ENCODE measurements at places on chromosomes 3 and 15.

- no peak for DNase-seq
Observed at GRCh38 chr3:126799099-126799498, 95.1 kb downstream of the CHCHD6 start.

GRCh38 chr3:134079111-134079547, 49.4 kb upstream of the SLCO2A1 start:
- no peak for DNase-seq

DNA sequence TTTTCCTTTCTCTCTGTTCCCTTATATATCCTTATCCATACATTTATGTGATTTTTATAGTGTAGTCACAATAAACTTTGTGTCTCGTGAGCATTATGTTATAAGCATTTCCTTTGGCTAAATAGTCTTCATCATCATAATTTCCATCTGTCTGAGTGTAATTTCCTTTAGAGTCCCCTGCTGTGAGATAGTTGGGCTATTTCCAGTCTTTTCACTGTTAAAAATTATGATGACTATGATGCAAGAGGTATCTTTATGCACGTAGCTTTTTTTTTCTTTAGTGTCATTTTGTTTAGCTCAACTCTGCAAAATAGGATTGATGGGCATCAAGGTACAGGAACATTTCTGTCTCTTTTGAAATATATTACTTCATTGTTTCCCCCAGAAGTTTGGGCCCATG, 26.9 kb upstream of the CA12 start:
- no peak for DNase-seq

DNA sequence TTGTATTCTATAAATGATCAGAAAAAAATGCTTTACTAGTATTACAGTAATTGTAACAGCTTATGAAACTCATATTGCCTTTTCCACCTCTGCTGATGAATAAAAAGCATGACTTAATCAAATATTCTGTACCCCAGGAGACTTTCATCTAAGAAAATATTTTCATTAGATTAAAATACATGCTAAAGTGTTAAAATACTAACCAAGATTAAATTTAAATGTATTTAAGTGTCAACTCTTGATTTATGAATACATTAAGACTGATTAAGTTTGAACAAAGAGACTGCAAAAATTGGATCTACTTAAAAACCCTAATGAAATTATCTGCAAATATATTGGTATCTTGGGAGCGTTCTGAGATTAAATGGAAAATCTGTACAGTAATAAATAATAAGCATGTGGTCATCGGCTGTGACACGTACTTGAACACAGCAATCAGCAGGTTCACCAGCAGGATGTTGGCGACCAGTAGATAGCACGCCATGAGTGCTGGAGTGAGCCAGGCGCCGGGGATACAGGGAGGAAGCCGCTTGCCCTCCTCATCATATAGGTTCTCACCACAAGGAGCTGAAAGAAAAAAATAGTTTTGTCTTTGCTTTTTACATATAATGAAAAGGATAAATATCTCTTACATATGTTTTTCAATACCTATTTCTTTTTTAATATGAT, 36.6 kb upstream of the MTMR10 start:
- DNase-seq = no peak

DNA sequence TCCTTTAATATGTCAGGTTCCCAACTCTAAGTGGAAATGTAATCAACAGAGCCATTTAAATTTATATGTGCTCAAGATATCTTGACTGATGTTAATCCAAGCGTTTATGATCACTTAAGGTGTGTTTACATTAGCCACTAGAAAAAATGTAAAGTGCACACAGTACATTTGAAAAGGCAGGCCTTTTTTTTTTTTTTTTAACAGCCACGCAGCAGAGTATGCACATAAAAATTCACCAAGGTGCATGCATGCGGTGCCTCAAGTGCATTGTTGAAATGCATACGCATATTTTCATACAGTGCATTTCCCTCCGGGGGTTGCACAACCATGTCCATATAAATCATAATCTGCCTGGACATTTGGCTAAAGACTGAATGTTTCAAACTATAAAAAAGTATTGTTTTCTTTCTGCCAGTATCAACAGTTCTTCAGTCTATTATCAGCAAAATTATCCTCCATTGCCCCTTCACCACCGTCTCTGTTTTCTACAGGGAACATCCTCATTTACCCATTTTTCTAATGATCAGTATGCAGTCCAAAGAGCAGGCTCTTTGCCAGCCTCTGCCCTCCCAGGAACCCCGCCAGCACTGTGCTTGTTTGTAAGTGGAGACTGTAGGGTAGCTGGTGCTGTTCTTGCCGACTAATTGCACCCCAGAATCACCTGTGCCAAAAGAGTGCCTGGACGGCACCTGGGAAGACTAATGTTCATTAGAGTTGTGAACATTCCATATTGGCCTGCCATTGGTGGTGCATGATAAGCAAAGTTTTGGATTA, 611.2 kb upstream of the CFAP20DC start:
- DNase-seq = no peak

- DNase-seq = no peak
Observed at GRCh38 chr15:64650552-64650951, 124.8 kb downstream of the RBPMS2 start.

- DNase-seq = no peak
Observed at GRCh38 chr3:183460081-183461055, 31.9 kb upstream of the MCF2L2 start.

DNA sequence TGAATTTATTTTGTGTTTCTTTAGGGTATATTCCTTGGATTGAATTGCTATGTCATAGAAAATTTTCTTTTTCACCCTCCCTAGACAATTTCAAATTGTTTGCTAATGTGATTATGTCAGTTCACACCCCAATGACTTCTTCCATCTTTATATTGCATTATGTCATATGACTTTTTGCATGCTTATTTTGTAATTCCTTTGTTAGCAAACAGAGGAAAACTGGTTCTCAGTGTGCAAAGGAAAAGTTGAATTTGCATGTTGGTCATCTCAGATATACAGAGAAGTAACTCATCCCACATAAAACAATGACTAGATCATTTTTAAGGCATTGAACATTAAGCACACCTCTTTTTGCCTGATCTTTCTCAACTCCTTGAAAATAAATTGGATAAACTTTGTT, 3.3 kb upstream of the RNF13 start:
- DNase-seq = no peak

- DNase-seq = no peak
Observed at GRCh38 chr3:17079933-17080332, 195.2 kb downstream of the PLCL2 start.

- DNase-seq = no peak
Observed at GRCh38 chr3:70621451-70621850, 309.0 kb upstream of the MDFIC2 start.

DNA sequence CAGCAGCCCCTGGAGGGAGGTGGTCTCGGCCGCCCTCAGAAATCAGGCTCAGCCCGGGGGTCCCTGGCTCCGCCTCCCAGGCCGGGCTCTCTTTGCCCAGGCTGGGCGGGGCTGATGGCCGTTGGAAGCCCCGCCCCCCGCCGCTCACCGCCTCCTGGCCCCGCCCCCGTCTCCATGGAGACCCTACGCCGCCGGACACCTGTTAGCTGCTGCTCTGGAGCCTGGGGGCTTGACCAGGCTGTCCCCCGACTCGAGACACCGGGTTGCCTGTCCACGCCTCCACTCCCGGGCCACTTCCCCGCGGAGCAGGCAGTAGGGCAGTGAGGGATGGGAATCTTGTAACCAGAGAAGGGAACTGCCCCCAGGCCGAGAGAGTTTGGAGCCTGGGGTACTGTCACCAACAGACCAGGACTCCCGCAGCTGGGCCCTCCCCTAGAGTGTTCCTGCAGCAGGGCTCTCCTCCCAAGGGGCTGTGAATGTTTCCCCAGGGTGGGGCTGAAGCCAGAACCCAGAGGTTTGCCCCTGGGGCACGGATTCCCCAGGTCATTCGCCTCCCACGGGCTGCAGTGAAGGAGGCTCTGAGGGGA, 27.8 kb upstream of the RPL32 start:
- no peak for DNase-seq

- DNase-seq = no peak
Observed at GRCh38 chr3:4149296-4149695, 153.9 kb upstream of the SETMAR start.

DNA sequence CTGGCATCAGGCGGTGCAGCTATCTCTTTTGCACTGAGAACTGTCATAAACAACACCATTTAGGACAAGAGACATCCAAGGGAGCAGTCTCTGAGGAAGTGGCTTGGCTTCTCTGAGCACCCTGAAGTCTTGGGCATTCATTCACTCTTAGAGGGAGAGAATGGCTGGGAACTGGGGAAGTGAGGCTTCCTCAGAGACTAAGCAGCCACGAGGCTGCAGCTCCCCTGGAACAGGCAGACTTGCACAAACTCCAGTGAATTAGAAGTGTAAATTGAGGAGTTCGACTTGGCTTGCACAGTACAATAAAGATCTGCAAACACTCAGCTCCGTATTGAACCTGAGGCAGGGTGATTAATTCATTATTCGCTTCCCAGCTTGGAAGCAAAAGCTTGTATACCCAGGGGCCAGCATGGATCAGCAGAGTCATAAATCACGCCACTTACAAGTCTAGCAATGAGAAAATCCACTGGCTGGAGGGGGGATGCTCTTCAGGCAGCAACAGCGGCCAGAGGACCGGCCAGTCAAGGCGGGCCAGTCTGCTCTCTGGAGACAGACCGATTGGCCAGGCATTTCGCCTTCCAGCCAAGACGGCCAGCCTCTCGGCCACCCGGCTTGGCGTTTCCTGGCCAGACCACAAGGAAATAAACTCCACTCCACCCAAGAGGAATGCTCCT, 118.8 kb upstream of the ADPGK start:
- DNase-seq = no peak

- DNase-seq = peak; percentile 92
Observed at GRCh38 chr3:108221911-108222852, at the start of gene IFT57. TSS of gene IFT57 (minus strand) at chr3:108222424. CDS start at chr3:108222322, 102 bp downstream.

DNA sequence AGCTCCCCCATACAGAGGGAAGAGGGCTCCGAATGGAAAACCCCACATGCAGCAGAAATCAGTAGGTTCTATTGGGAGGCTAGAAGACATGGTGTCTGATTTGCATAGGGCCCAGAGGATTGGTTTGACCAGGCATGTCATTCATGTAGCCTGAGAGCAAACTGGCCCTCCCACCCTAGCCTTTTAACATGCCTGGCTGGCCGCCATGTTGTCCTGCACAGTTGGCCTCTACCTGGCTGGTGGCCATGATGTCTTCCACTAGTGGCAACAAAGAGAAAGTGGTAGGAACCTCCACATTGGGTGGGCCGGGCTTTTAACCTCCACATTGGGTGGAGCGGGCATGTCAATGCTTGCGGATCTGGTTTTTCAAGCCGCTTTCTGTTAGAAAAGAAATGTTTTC, 312.1 kb downstream of the TAFA4 start:
- no peak for DNase-seq

- no peak for DNase-seq
Observed at GRCh38 chr3:134887536-134887935, 92.5 kb downstream of the EPHB1 start.

DNA sequence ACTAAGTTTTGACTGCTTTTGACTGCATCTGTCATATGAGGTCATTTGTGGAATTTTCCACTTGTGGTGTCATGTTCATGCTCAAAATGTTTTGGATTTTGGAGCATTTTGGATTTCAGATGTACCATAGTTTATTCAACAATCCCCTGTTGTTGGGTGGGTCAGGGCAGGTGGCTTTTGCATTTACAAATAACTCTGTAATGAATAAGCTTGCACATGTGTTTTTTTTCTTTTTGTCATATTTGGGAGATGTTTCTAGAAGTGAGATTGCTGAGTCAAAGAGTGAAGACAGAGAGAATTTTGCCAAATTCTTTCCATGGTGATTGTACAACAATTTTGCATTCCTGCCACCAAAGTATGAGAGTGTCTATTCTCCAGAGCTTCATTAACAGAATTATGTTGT, 62.4 kb upstream of the ADPGK start:
- no peak for DNase-seq

- DNase-seq = no peak
Observed at GRCh38 chr3:157066335-157067098, 93.4 kb downstream of the CCNL1 start.

DNA sequence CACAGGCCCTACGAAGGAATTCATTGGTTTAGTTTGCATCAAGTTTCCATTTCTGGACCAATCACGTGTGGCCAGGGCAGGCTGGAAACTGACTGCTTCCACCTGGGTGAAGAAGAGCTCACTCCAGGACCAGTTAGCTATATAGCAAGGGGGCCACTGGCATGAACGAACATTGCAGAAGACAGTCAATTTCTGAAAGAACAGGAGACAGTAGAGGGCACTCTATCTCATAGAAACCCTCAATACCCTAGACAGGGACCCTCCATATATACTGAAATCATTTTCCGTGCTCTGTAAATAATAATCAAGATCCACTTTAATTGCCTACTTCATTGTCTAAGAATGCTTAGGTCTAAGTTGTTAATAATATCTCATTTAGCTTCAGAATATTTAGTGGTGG, 215.6 kb downstream of the CADPS start:
- DNase-seq = no peak

DNA sequence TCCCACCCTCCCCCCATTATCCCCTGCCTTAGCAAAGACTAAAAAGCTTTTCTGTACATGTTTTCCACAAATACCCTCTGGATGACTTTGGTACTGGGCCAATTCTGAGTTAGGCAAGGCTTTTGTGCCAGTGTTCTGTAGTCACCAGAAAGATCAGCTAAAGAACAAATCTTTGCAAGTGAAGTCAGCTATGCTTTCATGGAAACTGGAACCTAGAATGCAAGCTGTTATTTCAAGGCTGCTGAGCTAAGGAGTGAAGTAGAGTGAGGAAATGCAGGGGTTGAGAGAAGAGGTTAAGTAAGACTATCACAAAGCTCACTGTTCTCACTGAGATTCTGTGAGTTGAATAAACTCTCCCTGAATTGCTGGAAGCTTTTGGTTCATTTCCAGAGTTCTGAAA, 107.8 kb upstream of the CNTN3 start:
- DNase-seq = no peak

DNA sequence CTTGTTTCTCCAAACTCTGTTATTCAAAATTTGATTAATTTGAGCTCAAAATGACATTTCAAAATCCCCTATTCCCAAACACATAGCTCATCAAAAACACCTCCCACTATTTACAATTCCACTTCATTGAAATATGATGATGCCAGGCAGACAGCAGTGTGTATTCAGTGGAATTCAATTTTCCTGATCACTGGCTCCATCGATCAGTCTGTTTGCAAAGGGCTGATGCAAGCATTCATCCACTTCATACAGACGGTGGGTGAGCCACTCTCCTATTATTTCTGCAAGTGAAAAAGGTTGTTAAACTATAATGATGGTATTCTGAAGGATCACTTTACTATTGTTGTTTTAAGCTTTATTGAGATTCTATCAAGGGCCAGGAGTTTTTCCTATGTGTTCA, 90.7 kb downstream of the RTP4 start:
- no peak for DNase-seq
